ENCODE measurements at places on chromosomes 2 and 18.

GRCh38 chr2:216856406-216857065 lies 3.3 kb downstream of the TNP1 start:
- no peak for DNase-seq

- no peak for DNase-seq
Observed at GRCh38 chr2:132752421-132753206, 82.6 kb upstream of the LYPD1 start.

DNA sequence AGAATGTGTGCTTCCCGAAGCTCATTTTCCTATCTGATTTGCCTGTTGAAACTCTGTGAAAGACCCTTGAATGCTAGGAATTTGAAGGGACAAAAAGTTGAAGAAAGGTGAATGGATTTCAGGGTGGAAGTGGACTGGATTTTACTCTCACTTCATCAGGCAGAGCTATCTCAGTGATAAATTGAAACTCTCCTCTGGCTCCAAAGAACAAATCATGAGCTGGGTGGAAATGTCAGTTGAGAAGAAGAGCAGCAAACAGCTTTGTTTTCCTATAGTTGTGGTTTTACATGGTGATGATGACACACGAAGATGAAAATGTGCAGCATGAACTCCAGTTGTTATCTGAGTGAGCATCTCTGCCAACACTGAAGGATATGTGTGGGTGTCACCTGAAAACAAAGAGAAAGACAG lies 34.4 kb downstream of the CD28 start:
- no peak for DNase-seq

- DNase-seq = peak; percentile 96
Observed at GRCh38 chr2:128623776-128624761, 305.4 kb upstream of the HS6ST1 start.

- DNase-seq = no peak
Observed at GRCh38 chr18:2164644-2165550, 406.4 kb downstream of the METTL4 start.

DNA sequence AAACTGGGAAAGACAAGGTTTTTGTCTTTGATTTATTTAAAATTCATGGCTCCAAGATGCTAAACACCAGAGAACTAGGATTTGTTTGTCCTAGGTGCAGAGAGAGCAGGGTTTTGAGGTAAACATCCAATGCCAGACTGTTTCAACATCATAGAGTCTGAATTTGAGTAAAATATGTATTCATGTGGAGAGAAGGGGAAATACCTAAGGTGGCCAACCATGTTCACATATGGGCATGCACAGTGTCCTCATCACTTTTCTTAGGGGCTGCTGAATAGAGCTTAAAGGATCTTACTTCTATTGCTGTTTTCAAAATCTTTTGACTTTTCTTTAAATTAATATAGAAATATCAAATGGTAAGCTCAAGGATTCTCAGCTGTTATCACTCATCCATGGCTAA lies 287.0 kb upstream of the CCDC68 start:
- no peak for DNase-seq

DNA sequence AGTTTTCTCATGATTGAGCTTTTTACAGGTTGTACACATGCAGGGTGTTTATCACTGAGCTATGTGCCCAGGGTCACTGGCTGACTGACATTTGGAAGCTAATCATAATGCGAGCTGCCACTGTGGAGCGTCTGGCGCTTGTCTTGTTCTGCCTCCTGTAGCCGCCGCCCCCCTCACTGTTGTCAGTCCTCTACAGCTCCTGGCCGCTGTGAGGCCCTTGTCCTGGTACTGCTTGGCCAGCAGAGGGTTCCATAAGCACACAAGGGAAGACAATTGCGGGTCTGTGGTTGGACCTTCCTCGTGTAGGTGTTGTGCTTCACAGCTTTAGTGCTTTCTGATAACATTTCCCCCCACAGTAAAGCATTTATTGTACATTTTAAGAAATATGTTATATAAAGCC lies 105.6 kb upstream of the LDLRAD4 start:
- peak; percentile 35 for DNase-seq

GRCh38 chr2:230713331-230714135 lies 891 bp downstream of the CAB39 start:
- no peak for DNase-seq

DNA sequence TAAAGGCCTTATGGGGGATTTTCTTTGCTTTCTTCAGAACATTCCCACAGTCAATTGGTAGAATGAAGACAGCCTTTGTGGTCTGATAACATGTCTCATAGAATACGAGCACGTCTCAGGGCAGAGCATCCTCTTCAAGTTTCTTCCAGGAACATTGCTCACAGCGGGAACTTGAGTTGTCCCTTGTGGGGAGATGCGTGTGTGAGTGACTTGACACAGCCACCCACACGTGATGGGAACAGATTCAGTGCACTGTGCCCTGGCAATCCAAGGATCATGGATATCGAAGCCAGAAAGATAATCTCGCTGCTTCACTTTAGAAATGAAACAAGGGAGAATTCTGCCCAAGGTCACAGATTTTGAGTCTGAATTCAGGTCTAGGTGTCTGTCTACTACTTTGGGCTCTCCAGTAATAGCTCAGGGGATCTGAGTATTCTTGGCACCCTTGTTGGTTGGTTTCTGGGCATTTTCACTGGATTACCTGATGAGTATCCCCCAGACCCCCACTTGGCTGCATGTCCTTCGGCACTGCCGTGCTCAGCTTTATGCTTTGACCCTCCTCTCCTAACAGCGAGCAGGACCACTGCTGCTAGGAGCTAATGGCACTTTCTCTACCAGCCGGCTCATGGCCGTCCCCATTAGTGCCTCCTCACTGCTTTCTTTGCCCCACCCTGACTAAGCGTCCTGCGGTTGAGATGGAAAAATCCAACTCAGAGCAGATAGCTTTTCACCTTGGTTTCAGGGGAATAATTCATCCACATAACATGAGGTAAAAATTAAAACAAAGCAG lies 75.9 kb upstream of the FOSL2 start:
- no peak for DNase-seq

DNA sequence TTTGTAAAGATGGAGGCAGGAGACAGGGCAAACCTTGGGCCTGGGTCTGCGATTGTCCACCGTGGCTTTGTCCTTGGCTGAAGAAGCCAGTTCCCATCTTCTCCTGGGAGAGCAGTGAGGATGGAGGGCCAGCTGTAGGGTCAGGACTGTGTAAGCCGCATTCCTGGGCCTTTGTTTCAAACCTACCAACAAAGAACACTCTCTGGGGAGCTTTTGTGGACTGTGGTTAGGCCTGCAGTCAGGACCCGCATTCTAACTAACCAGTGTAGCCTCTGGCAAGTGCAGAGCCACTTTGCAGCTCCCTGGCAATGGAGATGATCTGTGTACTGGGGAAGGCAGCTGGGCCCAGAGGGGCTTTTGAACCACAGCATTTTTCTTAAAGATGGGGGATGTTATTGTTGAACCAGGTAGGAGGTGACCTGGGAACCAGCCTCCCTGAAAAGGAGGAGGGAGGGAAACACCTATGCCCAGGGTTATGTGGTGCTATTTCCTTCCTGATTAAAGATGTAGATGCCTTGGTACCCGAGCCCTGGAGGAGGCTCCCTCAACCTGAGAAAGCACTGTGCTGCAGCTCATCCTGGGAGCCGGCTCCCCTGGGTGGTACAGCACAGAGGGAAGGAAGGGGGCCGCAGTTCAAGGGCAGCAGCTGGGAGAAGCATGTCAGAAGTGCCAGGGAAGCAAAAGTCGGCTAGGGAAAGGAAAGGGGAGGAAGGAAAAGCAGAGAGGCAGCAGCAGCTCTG lies 12.7 kb upstream of the SMAD4 start:
- peak; percentile 83 for DNase-seq

- no peak for DNase-seq
Observed at GRCh38 chr2:225454412-225454811, 54.9 kb downstream of the NYAP2 start.

- DNase-seq = peak; percentile 80
Observed at GRCh38 chr2:150133623-150134022, 353.8 kb downstream of the RND3 start.

- no peak for DNase-seq
Observed at GRCh38 chr18:44732599-44732998, 51.9 kb downstream of the SETBP1 start.

DNA sequence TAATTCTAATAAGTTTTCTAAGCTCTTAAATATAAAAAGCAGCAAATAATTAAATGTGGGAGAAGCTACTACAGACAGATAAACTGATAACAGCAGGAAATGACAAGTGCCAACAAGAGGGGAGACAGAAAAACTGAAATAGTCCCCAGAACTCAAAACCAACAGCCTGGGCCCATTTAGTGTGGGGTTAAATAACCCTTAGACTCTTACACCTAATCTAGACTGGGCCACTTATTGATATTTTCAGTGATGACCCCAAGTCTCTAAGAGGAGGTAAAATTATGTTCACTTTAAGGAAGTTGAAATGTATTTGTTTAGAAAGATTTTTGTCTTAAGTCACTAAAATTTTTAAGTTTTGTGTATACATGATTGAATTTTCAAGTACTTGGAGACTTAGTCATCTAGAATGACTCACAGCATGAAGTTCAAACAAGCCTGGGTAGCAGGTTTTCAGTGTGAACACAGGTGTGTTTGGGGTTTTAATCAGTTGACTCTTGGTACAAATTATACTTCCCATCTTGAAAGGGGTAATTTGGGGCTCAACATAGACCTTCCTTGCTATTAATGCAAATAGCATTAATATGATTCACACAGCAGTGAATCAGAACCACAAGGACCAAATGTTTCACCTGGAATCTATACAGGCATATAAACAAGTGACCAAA lies 54.9 kb upstream of the MYO3B start:
- DNase-seq = no peak

DNA sequence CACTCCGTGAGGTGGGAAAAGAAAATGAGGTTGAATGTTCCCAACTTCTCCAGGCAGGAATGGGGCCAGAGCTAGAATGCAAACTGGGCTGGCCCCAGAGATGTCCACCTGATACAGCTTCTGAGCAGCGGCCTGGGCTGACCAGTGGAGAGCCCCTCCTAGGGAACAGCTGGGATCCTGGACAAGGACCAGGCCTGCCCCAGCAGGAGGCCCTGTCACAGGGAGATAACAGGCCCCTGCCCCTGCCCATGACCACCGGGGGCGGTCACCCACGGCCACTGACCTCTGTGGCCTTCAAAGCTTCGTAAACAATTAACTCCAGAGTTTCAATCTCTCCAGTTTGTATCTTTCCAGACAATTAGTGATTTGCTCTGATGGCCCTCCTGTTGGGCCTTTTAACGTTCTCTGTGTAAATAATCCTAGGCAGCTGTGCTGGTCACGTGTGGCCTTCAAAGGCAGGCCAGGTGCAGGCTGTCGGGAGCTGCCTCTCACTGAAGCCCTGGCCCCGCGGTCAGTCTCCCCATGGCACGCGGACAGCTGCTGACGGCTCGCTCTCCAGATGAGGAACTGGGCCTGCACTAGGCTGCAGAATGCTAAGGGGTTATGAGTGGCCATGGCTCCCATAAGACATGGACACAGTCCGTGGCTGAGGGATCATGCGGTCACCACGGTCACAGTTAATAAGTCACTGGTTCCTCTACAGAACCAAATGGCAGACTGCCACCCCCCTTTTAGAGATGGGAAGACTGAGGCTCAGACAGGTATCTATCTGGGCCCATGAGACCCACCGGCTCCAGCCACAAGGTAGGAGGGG lies 9.2 kb downstream of the HS6ST1 start:
- no peak for DNase-seq

GRCh38 chr2:152395572-152395971 lies 60.6 kb downstream of the FMNL2 start:
- no peak for DNase-seq

- DNase-seq = no peak
Observed at GRCh38 chr2:7972670-7973069, 709.2 kb upstream of the ID2 start.

- peak; percentile 37 for DNase-seq
Observed at GRCh38 chr18:58793361-58793760, 71.3 kb upstream of the ZNF532 start.

GRCh38 chr18:2681993-2682603 lies 26.6 kb downstream of the SMCHD1 start:
- no peak for DNase-seq

DNA sequence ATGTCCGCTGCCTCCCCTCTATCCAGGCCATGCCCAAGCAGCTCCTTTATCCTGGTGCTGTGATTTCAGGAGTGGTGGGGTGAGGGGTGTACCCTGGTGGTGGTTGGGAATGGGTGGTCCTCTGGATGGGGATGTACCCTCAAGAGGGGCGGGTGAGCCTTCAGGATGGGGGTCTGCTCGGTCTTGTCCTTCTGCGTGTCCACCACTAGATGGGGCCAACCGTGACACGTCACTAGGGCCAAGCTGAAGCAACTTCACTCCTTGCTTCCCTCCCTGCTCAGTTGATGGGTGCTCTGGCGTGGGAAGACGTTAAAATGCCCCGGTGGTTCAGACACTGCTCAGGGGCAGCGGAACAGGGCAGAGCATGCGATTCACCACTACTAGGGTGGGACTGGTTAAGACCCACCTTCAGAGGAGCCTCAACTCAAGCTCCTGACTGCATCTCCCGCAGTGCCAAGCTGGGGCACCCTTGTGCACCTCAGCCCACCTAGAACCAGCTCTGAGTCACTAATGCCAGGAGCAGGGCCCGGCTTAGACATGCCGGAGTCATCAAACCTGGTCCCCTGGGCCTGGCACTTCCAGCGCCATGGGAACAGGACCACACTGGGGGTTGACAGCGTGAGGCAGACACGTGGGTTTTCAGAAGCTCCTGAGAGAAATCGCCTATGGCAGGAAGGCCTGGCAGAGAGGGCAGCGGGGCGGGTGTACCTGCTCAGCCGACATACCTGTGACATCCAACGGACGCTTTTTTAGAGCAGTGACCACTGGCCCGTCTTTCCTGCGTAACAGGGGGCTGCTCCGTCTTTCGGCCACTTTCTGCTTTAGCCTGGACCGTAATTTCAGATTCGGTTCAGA lies 256.7 kb downstream of the HDAC4 start:
- DNase-seq = peak; percentile 19

DNA sequence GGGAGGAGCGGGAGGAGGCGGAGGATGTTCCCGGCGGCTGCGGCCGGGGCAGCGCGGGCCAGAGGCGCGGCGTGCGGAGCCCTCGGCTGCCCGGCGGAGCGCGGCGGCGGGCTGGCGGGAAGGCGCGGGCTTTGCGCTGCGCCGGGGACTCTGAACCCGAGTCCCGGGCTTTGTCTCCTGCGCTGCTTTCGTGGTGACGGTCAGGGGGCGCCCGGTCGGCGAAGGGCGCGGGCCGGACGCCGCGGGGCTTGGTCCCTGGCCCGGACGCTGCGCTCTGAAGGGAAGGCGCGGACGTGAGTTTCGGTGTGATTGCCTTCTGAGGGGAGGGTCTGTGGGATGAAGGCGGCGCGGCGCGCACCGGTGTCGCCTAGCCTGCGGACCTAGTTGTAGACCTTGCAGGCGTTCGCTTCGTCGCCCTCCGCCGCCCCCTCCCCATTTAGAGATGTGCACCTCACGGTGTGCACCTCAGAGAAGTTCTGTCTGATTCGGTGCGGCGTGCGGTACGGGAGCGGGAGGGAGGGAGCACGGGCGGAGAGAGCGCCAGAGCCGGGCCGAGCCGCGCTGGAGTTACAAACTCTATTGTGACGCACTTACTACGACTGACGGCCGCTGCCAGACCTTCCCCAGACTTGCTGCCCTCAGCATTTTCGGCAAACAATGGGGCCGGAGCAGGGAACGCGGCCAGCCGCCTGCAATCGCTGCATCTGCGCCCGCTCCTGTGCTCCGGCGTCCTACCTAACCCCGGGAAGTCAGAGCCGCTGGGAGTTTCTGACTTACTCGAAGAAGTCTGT lies 2.1 kb downstream of the BCL2L11 start:
- peak; percentile 73 for DNase-seq
